ENCODE measurements at places on chromosomes 5 and 9.

GRCh38 chr9:108188976-108189375 is 666.8 kb downstream of the ACTL7B start:
- no peak for DNase-seq

- no peak for DNase-seq
These were observed 66.3 kb upstream of the PAPPA start for GRCh38 chr9:116087246-116087645.

GRCh38 chr5:125012727-125013451 is 266.4 kb upstream of the ZNF608 start:
- DNase-seq: no peak

DNA sequence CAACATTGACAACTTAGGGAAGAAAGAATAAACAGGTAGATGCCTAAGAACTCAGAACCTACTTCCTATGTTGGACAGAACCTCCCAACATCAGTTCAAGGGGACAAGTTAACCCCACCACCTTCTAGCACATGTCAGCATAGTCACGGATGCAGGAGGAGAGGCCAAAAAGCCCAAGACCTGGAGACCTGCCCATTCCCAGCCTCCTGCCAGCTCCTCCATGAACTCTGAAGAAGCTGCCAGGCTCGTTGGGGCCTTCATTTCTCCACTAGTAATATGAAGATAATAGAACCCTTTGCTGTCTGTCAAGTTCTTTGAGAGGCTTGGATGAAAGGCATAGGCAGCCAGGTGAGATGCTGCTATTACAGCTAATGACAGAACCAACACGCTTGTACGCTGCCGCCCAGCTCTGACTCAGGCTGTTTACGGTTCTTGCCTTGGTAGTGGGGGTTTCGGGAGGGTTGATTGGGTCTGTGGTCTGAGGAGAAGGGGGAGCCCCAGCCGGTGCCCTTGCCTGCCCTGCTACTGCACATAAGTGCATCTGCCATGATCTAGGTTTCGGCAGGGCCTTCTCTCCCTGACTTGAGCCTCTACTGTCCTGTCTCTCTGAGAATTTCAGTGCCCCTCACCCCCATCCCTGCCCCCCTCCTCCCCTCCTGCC is 82.2 kb downstream of the NRG2 start:
- peak; percentile 48 for DNase-seq

- DNase-seq: no peak
These were observed 13.1 kb upstream of the SPINK13 start for GRCh38 chr5:148255456-148255855.

DNA sequence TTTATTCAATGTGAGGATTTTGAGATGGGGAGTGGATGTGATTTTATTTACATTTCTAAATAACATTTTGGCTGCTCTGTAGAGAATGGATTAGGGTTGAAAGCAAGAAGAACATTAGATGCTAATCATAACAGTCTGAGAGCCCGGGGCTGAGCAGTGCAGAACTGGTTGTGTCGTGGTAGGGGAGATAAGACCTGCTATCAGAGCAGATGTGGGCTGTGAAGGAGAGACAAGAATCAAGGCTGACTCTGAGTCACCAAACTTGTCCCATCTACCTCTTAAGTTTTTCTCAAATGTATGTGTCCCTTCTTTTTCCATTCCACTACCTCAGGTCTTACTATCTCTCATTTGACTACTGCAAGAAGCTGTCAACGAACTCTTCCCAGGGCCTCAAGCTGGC is 35.4 kb upstream of the SLC28A3 start:
- DNase-seq: no peak

DNA sequence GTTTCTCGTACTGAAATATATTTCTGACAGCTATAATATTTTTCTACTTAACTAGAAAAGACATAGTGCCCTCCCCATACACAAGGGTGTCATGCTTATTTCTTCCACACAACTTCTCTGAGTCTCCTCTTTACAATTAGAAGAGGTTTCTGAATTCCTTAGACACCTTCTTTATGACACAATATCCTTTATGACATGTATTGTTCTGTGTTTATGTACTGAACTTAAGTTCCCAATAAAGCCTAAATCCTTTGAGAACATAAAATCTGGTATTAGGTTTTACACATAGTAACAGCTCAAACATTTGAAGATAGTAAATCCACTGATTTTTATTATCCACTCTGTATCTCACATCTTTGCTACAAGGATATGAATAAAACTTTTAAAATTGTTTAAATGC is 32.5 kb downstream of the GRAMD2B start:
- no peak for DNase-seq

DNA sequence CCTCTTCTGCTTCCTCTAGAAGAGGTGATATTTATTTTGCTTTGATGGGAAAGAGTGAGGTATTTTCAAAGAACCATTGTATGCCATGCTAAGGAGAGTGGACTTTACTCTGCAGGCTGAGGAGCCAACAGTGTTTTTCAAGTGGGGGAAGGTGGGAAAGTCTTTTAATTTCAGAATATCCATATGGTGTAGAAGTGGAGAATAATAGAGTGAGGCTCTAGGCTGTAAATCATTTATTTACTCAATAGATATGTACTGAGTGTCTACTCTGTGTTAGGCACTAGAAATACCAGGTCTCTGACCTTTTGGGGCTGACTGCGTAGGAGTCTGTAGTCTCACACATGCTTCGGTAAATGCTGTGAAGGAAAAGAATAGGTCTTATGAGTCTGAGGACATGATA is 30.7 kb upstream of the TENT2 start:
- DNase-seq: no peak

- DNase-seq: no peak
These were observed 136.3 kb downstream of the ADAMTS16 start for GRCh38 chr5:5276430-5276829.

DNA sequence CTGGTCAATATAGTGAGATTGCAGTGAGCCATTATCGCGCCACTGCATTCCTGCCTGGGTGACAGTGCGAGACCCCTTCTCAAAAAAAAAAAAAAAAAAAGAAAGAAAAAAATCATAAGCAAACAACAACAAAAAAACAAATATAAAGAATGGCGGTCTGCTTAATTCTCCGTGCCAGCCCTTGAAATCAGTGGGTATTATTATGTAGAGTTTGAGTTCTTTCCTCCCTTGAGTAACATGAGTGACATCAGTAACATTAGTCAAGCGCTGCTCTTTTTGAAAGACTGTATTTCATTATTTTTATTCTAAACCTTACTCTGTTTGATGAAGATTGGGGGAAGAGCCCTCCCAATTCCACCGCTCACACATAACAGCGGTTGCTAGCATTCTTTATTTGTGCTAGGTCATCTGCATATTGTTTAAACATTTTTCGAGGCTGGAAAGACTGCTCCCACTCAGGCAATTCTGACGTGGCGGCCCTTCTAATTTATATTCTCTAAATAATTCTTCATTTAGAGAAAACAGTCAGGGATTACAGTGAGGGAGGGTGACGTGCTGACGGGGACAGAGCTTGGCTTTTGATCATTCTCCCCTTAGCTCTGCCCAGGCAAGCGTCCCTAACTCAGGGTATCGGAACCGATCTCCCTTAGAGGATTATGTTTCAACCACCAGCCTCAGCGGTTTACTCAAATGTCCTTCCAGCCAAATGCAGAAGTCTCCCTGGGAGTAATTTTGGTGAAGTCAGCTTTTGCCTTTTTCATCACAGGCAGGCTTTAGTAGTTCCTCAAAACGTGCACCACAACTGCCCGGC is 860 bp upstream of the MARCHF6 start:
- peak; percentile 36 for DNase-seq

DNA sequence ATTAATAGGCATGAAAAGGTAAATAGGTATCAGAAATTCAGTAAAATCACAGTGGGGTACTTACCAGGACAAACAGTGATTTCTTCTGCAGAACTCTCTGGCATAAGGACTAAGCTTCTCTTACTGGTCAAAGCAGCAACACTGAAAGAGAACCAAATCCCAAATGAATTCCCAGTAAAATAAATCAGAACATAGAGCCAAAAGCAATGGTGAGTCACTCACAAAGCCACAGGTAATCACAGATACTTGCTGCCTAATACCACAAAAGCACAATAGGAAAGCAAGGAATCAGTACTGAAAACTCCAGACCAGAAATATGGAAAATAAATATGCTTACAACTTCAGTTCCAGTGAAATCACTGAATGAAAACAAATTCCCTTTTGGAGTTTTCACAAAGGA is 50.7 kb downstream of the UIMC1 start:
- no peak for DNase-seq

GRCh38 chr5:181189363-181189961 is 15.5 kb downstream of the TRIM7 start:
- DNase-seq: peak; percentile 69

GRCh38 chr9:136852664-136853595 is 784 bp downstream of the MAMDC4 start:
- peak; percentile 1 for DNase-seq

- peak; percentile 70 for DNase-seq
These were observed 61.7 kb downstream of the HSPA4 start for GRCh38 chr5:133113331-133114061.

DNA sequence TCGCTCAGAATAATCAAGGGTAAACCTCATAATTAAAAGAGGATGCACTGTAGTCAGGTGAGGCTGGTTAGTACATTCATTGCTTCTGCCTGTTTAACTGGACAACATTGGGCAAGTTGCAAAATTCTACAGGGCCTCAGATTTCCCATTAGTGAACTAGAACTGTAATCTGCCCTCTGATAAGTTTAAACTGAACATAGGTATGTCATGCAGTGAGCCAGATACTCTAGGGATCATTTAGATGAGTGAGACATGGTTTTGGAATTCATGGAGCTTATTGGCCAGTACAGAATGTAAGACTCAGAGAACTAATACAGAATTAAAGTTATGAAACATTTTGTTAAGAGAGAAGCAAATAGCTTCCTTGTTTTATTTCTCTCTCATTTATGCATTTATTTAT is 35.9 kb downstream of the RNF44 start:
- DNase-seq: no peak

- no peak for DNase-seq
These were observed 287.7 kb downstream of the SLIT3 start for GRCh38 chr5:169013208-169013728.

- no peak for DNase-seq
These were observed 54.5 kb upstream of the GARNL3 start for GRCh38 chr9:127209948-127210640.

DNA sequence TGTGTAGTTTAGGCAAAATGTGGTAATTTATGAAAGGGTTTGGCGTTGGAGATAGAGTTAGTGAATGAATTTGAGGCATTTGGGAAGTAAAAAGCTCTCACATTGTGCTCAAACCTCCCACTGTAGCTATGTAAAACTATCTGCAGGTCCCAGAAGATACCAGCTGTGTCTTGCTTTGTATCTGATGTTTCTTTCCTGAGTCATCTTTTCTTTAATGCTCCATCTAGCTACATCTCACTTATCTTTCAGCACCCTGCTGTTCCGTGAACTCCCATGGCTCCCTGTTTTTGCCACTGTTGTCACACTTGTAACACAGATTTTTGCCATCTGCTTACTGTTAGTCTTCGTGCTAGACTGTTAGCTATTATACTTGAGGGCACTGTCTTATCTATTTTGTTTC is 253.1 kb downstream of the NPR3 start:
- DNase-seq: no peak

DNA sequence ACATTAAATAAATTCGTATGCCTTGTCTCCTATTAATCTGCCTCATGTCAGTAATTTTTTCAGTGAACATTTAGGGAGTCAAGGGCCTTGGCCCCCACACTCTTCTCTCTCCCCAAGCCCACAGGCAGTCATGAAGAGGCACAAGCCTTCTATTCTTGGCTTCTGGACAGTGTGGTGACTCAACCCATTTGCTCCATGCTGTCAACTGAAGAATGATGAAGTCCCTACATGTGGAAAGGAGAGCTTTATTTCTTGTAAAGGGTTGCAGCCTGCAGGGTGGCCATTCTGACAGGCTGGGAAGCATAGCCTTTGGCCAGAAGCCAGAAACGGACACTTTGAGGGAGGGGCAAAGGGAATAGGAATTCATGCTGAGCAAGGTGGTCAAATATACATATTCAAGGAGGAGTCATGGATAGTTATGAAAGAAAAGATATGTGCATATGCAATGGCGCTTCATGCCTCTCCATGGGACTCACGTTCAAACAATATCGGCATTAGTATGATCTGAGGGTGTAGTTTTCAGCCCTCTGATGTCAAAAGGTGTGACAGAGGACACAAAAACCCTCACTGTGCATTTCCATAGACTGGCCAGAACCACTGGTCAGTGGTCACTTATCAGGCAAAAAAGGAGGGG is 31.3 kb downstream of the ANKRA2 start:
- no peak for DNase-seq

DNA sequence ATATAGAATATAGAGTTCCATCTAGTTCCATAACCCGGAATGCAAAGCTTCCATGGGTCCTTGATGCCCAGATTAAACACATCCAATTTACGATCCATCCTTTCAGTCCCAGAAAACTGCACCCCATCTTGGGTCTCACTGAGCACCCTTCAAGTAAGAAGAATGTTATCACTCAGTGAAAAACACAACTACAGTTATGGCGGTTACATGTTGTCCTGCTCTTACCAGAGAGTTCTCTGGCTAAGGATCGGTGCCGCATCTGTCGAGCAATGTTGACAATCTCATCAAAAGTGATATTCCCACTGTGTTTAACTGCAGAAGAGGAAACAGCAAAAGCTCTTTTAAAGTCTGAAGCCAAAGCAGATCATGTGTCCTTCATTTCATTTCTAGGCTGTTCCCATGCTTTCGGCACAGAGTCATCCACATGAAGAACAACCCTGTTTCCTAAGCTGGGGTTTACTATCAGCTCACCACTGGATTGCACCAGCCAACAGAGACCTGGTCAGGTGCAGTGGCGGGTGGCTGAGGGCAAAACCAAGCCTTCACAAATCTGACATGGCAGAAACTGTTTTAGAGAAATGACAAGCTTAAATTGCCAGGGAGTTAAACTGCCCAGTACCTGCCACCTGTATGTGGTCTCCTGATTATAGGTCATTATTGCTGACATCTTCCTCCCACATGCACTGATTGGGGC is 2.9 kb downstream of the RPL12 start:
- no peak for DNase-seq

GRCh38 chr5:31963358-31964006 is 210.6 kb downstream of the GOLPH3 start:
- DNase-seq: no peak

DNA sequence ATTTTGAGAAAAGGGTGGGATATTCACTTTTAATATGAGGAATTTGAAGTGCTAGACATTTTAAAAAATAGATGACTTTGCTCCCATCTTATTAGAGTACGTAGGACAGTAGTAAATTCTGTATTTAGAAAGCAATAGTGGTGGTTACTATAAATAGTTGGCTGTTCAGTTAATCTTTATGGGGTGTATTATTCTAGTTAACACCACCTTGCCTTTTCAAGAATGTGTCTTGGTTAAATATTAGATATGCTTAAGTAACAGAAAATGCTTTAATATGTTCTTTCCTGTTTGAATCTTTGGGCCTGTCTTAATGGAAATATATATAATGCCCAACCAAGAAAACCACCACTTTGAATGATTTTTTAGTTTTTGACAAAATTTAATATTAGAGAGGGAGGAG is 608.7 kb upstream of the FAM174A start:
- DNase-seq: no peak

All from activated T-cell treated with anti-CD3 and anti-CD28 coated beads, Interleukin-2, amount 50 U/mL, for 72 hours (primary cell).